Esophagus mucosa (tissue), 1 donor: ENCODE measurements at places on chromosomes 4 and X. TPM values are rescaled to one million over a fixed set of nuclear protein-coding genes. Genes with fewer than 3 reads are reported as not detected.

DNA sequence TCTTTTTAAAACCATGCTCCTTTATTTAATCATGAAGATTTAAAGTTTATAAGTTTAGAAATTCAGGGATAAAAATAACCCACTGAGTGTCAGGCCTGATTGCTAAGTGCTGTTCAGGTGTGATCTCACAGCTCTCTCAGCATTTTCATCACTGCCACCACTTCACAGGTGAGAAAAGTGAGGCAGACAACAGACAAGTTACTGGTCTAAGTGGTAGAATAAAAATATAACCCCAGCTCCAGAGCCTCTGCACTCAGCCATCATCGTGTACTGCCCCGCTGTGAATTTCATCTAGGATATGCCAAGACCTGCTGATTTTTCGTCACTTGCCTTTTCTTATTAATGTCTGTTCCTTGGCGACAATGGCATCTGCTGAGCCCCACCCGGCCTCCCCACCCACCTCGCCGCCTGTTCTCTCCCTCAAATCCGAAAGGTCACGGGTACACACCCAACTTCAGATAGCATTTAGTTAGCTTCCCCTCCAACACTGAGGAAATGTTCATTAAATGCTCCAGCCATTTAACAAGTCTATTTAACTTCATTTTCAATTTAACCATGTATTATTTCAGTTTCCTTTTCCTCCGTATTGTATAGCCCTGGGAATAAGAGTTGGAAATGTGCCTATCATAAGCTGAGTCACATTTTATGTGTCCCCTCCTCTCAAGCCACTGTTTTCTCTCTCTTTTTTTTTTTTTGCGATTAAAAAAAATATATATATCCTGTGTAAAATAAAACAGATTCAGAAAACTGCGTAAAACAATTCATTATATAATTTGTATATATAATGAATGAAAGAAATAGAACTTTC lies 236.5 kb downstream of the CBR4 start:
- ATAC-seq, result no peak

GRCh38 chr4:119683518-119683917 lies 54.9 kb upstream of the PDE5A start:
- no peak for ATAC-seq

GRCh38 chr4:125801373-125801772 lies 486.6 kb downstream of the FAT4 start:
- no peak for ATAC-seq

Gene TRPC5OS
- total RNA-seq, result not detected

DNA sequence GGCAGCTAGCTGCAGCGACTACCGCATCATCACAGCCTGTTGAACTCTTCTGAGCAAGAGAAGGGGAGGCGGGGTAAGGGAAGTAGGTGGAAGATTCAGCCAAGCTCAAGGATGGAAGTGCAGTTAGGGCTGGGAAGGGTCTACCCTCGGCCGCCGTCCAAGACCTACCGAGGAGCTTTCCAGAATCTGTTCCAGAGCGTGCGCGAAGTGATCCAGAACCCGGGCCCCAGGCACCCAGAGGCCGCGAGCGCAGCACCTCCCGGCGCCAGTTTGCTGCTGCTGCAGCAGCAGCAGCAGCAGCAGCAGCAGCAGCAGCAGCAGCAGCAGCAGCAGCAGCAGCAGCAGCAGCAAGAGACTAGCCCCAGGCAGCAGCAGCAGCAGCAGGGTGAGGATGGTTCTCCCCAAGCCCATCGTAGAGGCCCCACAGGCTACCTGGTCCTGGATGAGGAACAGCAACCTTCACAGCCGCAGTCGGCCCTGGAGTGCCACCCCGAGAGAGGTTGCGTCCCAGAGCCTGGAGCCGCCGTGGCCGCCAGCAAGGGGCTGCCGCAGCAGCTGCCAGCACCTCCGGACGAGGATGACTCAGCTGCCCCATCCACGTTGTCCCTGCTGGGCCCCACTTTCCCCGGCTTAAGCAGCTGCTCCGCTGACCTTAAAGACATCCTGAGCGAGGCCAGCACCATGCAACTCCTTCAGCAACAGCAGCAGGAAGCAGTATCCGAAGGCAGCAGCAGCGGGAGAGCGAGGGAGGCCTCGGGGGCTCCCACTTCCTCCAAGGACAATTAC lies 1.4 kb downstream of the AR start:
- ATAC-seq, result peak; percentile 9

Gene SNCA
- 6.5 TPM for total RNA-seq

Gene EDNRA
- 5.5 TPM for total RNA-seq

GRCh38 chrX:7247346-7247745 lies 99.4 kb upstream of the PUDP start:
- ATAC-seq, result no peak

Gene CPE
- total RNA-seq, result 15.4 TPM

Gene SLIT2
- total RNA-seq, result 2.5 TPM

GRCh38 chr4:39609454-39609931 lies 29.2 kb downstream of the SMIM14 start:
- peak; percentile 46 for ATAC-seq

DNA sequence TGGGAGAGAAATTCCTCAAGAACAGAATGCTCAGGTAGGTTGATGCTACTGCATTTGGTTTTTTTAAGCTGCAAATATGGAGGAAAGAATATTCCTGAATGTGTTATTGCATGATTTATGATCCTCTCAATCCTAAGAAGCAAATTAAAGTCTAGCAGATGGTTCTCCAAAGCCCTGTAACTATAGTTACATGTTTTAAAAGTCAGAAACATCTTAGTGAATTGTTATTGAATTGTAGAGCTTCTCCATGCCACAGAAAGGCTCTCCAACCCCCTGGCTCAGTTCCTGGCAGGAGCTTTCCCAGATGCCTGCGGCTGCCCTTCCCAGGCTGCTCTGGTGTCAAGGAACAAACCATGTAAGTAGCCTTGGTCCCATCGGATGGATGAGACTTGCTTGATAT lies 227.8 kb upstream of the GATB start:
- no peak for ATAC-seq

Gene CSAG2
- not detected for total RNA-seq

- no peak for ATAC-seq
Observed at GRCh38 chr4:60857130-60857753, 342.9 kb upstream of the ADGRL3 start.

- no peak for ATAC-seq
Observed at GRCh38 chr4:152640058-152640921, 39.5 kb downstream of the TMEM154 start.

Gene SATL1
- not detected for total RNA-seq

GRCh38 chr4:8613421-8614364 lies 21.1 kb downstream of the CPZ start:
- ATAC-seq, result no peak

Gene EPHA5
- not detected for total RNA-seq

Gene GPM6B
- 3.6 TPM for total RNA-seq

- ATAC-seq, result no peak
Observed at GRCh38 chrX:25017667-25018247, 2.0 kb upstream of the ARX start.
